WERI-Rb-1 (cell line): ENCODE measurements at places on chromosomes 2 and 18.

GRCh38 chr2:71531522-71532047, 78.2 kb downstream of the DYSF start:
- no peak for DNase-seq

- no peak for DNase-seq
Measured at GRCh38 chr18:75041586-75041985, 167.4 kb downstream of the PTGR3 start.

DNA sequence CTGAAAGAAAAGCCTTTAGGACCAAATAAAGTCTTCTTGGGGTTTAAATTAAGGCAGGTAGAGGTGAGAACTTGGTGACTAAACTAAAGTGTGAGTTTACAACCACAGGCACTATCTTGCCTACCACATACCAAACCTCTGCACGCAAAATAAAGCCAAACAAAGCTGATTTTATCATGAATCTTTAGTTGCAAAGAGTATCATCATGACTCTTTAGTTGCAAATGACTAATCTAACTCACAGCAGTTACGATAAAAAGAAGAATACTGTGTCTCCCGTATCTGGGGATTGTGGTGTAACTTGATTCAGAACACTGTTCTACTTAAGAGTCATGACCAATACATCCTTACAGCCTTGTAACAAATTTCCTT, 11.2 kb downstream of the CFAP210 start:
- no peak for DNase-seq

GRCh38 chr2:69089998-69090397, 77.0 kb downstream of the ANTXR1 start:
- no peak for DNase-seq

- no peak for DNase-seq
Measured at GRCh38 chr18:79786304-79786703, 11.4 kb upstream of the KCNG2 start.

DNA sequence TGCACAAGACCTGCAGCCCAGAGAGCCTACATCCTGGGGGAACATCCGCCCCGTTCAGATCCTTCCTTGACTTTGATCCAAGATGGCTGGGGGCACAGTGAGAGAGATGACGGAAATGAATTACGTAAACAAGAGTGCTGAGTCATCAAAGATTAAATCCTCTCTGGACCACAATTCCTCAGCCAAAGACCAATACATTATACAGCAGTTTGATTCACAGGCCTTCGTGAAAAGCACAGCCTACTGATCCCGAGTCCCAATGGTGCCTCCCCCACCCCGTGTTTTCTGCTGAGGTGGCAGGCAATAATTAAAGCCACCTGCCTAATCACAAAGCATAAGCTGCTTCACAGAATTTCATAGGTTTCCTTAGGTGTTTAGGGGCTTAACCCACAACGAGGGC, 43.0 kb downstream of the MYO5B start:
- peak; percentile 65 for DNase-seq

- no peak for DNase-seq
Measured at GRCh38 chr2:235087832-235088495, 136.1 kb downstream of the SH3BP4 start.

- DNase-seq, result no peak
Measured at GRCh38 chr2:109582928-109583895, 30.6 kb downstream of the SEPTIN10 start.

GRCh38 chr2:17864676-17865075, 13.8 kb upstream of the KCNS3 start:
- no peak for DNase-seq

DNA sequence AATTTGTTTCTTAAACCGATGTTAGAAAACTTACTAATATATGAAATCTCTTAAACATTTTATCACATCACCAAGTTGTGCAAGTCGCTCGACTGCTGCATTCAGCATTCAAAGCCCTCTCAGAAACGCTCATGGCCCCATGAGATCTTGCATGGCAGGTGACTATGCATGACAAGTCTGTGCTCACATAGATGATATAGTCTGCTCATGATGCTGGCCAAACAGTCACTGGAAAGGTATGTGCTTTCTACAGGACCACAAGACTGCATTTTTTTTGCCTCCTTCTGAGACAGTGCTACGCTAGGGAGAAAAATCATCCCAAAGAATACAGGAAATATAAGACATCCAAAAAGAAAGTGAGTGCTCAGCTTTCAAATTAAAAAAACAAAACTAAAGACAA, 98.3 kb upstream of the ZBTB14 start:
- no peak for DNase-seq

- DNase-seq, result no peak
Measured at GRCh38 chr2:46076251-46076650, 221.0 kb upstream of the EPAS1 start.

GRCh38 chr2:112035786-112036185, 19.3 kb upstream of the TMEM87B start:
- DNase-seq, result no peak

GRCh38 chr2:40353231-40353630, 98.7 kb downstream of the SLC8A1 start:
- no peak for DNase-seq

GRCh38 chr18:42064109-42064508, 109.1 kb downstream of the PIK3C3 start:
- no peak for DNase-seq

DNA sequence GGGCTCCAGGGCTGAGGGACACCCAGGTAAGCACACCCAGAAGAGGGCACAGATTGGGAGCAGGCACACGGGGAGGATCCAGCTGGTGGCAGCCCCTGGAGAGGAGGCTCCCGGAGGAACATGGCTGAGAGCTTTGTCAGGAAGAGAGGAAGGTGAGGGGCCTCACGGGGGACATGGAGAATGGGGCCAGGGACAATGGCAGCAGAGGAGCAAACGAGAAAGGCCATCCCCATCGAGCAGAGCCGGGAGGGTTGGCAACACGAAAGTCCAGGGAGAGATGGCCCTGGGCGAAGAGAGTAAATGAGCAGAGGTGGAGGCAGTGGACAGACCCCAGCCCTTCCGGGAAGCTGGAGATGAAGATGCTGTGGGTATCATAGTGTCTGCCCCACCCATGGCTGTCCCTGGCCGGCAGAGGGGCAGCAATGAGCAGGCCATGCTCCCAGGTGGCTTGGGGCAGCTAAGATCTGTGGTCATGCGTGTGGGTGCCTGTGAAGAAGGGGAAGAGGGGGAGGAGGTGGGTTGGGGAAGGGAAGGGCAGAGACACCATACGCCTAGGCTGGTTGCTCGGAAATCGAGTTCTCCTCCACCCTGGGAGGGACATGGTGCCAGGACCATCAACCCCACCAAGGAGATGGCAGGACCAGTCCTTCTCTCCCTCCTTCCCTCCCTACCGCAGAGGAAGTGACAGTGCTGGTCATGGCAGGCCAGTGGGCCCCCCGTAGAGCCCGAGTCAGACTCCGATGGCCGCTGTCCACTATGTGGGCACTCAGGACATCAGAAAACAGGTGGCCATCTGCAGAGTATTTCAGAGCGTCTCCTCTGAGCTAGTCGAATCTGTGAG, 191.7 kb downstream of the NDUFA10 start:
- no peak for DNase-seq
